Stimulated activated CD8-positive, alpha-beta memory T cell treated with anti-CD3 and anti-CD28 coated beads, Interleukin-4, amount 100 ng/mL, for 1 hour (primary cell): ENCODE measurements at places on chromosomes 3 and 15.

DNA sequence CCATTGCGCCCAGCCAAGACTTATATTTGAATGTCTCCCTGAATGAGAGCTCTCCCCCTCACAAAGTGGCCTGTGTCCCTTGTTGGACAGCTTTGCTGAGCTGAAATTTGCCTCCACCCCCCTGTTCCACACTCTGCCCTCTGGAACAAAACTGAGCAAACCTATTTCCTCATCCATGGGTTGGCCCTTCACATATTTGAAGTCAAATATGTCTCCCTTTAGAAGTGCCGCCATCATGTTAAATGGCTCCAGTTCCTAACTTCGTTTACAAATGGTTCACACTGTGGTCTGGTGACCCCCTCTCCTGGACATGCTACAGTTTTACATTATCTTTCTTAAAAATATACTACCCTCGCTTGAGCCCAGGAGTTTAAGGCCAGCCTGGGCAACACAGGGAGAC lies 4.6 kb downstream of the PLIN1 start:
- no peak for DNase-seq

DNA sequence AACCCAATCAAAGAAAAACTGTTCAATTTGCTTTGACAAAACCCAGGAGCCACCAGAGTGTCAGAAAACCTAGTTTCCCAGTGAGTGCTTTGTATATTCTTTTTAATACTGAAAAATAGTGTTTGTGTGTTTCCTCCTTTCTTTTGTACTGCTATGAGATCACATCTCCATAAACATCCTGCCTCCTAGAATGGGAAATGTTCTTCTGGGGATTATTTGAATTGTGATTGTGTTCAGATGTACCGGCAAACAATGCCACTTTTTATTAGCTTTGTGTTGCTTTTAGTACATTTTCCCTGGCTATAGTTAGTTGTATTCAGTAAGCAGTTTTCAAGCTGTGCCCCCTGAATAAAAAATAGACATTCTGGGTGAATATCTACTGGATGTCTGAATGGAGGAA lies 148.0 kb upstream of the NR2E3 start:
- no peak for DNase-seq

- no peak for DNase-seq
Measured at GRCh38 chr15:41331281-41331680, 1.1 kb downstream of the OIP5 start.

DNA sequence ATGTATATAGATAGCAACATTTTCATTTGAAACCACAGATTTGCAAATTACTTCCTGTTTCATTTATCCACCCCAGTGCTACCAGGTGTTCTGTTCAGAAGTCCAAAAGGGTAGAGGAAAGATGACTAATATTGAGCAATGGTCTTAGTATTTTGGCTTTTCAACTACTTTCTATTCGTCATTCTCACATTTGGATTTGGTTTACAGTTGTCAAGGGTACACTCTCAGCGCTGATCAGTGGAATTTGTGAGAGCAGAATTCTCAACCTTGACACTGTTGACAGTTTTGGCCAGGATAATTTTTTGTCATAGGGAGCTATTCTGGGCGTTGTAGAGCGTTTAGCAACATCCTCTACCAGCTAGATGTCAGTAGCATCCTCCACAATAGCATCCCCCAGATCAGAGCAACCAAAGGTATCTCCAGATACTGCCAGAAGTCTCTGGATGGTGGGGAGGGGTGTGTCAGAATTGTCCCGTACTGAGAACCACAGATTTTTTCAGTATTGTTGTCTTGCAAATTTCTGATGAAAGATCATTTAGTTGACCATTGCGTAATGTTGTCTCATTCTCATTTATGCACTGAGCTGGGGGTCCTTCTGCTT lies 4.2 kb downstream of the HMCES start:
- DNase-seq = no peak

- DNase-seq = no peak
Measured at GRCh38 chr3:179666030-179666429, 13.2 kb downstream of the USP13 start.

- no peak for DNase-seq
Measured at GRCh38 chr15:36392676-36393266, 186.7 kb upstream of the CDIN1 start.

DNA sequence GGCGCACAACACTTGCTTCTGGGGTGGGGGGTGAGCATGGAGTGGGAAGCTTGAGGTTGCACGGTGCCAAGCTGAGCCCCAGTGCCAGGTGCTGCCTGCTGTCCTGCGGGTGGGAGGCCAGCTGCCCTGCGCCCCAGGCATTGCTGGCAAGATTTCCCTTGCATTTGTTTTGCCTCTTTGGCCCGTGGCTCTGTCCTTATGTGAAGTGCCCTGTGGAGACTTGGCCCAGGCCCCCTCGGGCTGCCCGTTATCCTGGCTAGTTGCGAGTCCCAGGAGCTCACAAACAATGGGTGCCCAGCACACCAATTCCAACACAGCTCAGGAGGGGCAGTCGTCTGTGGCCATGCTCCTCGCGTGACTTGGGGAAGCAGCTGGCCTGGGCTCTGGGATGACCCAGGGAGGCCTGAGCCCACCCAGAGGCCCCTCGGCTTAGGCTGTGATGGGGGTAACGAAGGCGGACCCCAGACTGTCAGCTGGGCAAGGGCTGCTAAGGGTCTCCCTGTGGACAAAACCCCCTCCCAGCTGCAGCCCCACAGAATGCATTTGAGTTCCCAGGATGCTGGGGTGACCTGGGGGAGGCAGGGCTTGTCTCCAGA lies 5.9 kb downstream of the C3orf22 start:
- no peak for DNase-seq

DNA sequence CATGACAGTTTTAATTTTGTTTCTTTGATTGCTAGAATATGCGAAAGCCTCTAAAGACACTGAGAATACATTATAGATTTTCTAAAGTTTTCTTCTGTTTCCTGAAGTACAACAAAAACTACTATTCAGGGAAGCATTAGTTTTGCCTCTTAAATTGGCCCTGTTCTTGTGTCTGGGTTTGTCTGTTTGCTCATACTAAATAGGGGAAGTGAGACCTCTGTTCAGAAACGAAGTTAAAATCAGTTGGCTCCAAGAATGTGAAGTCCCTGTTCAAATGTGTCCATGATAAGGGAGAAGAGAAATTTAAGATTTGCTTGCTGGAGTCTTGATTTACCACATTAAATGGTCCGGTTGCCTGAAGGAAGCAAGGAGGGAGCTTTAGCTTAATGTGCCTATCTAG lies 327.3 kb upstream of the GBE1 start:
- no peak for DNase-seq

- DNase-seq = no peak
Measured at GRCh38 chr3:102068327-102068726, 219.0 kb downstream of the NFKBIZ start.

DNA sequence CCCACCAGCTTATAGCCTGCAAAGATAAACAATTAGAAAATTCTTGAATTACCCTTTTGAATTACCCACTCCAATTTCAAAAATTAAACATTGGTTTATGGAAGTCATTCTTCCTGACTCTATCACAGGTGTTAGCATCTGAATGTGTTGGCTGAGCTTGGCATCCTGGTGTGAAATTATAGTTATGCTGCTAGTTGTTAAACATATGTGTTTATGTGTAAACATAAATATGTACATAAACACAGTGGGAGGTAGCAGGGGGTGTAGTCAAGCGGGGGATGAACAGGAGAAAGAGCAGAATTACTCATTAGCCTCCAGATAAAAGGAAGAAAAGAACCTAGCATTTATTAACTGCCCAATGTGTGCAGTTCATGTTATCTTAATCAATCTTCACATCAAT lies 530.2 kb downstream of the MCTP2 start:
- DNase-seq = no peak

DNA sequence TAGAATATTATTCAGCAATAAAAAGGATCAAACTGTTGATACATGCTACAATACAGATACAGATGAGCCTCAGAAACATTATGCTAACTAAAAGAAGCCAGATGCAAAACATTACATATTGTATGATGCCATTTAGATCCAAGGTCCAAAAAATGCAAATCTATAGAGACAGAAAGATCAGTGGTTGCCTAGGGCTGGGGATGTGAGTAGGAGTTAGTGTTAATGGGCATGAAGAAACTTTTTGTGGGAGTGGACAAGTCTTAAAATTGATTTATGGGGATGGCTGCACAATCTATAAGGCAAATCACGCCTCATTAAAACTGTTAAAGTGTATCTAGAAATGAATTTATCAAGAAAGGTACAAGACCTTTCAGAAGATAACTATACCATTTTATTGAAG lies 45.0 kb downstream of the EHHADH start:
- no peak for DNase-seq

DNA sequence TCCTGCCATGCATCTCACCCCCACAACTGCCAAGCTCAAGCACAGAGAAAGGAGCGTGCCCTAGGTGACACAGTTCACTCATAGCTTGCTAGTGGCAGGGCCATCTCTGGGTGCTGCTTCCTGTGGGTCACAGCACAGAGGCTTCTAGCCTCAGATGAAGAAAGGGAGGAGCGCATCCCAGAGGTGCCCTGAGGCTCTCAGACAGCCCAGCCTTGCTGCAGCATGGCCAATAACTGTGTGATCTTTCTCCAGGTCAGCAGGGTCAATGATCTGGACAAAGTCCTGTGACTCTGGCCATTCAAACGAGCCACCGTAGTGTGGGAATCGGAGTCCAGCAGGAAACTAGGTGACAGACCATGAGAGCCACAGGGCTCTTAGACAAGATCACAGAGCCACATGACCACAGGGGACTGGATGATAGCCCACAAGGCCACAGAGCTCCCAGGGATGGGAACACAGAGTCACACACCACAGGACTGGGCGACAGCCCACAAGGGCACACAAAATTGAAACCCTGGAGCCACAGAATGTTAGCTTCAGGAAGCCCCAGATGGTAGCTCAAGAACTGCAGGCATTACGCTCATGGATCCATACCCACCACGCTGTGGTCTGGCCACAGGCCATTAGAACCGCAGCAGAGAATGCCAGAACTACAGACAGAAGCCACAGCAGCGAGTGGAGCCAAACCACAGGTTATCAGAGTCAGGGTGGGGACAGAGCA lies 25.9 kb upstream of the GRIP2 start:
- no peak for DNase-seq
